ENCODE measurements at places on chromosomes 7 and 10.

GRCh38 chr7:74454925-74455288 lies 1.2 kb downstream of the GTF2IRD1 start:
- no peak for DNase-seq

GRCh38 chr10:33120700-33121099 lies 162.7 kb upstream of the ITGB1 start:
- no peak for DNase-seq

- no peak for DNase-seq
These were observed 454.0 kb downstream of the NEBL start for GRCh38 chr10:20443094-20443493.

- no peak for DNase-seq
These were observed 2.8 kb upstream of the LRMDA start for GRCh38 chr10:75428434-75429158.

GRCh38 chr10:91043173-91043910 lies 122.5 kb upstream of the ANKRD1 start:
- no peak for DNase-seq
